ENCODE measurements at places on chromosomes 7 and 10.
A peak's percentile ranks its signal among the peaks of the same experiment; 100 is the strongest.

DNA sequence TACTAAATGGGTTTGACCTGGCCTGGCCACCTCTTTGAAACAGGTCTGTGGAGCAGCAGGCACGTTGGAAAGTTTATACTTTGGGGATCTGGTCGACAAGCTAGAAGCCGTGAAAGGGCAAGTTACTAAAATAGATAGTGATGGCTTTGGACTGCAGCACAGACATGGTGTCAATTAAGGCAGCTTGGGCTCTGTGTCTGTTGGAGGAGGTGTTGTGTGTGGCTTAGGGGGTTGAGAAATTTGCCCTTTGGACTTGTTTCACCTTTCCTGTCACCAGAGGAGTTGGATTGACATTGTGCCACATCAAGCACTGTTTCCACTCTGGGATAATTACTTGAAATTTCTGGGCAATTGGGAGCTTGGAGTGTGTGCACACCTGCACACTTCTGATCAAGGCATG lies 251.8 kb upstream of the MKI67 start:
- DNase-seq, result peak; percentile 65

GRCh38 chr10:119562097-119562496 lies 19.6 kb upstream of the RGS10 start:
- DNase-seq, result no peak

DNA sequence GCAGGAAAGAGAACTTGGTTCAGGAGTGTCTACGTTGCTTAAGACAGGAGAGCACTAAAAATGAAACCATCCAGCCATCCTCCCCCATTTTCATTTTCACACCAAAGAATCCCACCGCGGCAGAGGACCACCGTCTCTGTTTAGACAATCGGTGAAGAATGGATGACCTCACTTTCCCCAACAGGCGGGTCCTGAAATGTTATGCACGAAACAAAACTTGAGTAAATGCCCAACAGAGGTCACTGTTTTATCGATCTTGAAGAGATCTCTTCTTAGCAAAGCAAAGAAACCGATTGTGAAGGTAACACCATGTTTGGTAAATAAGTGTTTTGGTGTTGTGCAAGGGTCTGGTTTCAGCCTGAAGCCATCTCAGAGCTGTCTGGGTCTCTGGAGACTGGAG lies 1.4 kb upstream of the IL6 start:
- DNase-seq, result no peak

DNA sequence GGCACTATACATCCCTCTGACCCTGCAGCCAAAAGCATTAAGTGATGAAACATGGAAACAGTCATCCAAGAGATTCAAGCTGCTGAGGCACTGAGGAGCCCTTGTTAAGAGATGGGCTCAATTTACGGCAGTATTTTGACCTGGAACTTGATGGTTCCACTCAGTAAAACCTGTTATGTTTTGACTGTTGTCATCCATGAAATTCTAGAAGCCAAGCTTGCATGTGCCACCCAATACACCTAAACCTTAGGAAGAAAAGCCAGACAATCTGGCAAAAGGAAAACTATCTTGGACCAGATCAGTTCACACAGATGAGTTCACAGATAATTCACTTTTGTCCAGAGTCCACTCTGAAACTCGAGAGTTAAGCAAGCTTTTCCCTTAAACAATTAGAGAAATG lies 53.2 kb downstream of the ICA1 start:
- DNase-seq, result no peak

DNA sequence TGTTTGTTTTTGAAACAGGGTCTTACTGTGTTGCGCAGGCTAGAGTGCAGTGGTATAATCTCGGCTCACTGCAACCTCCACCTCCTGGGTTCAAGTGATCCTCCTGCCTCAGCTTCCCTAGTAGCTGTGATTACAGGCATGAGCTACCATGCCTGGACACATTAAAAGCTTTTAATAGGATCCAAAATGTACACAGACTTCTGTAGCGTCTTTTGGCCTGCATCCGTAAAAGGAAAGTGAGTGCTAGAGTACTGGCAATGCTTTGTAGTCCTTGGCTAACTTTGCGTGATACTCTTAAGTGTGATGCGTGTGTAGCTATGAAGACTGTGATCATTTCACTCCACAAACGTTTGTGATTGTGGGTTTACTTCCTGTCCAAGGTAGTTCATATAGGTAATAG lies 13.3 kb downstream of the ZRANB1 start:
- no peak for DNase-seq

- no peak for DNase-seq
These were observed 125.3 kb upstream of the CCDC6 start for GRCh38 chr10:60031664-60032063.

- DNase-seq, result no peak
These were observed 58.1 kb upstream of the ST8SIA6 start for GRCh38 chr10:17512341-17513001.

DNA sequence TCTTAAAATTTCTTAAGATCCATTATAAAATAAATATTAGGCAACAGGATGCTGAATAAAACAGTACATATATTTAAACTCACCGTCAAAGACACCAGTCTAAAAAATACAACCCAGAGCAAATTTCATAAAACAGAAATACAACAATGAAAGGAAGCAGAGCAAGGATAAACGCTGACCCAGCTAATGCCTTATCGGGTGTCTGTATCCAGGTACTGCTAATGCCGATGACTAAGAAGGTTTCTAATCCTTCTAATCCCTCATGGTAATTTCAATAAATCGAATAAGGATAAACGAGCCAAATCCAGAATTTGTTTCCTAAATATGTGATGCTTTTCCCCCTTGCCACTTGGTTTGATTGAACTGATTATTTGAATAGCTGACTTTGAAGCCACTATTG lies 1.7 kb downstream of the HYCC1 start:
- no peak for DNase-seq

GRCh38 chr10:44341886-44342285 lies 43.0 kb downstream of the CXCL12 start:
- peak; percentile 24 for DNase-seq

- no peak for DNase-seq
These were observed 35.6 kb downstream of the SRPK2 start for GRCh38 chr7:105352901-105353668.

GRCh38 chr7:137418841-137419240 lies 75.3 kb upstream of the PTN start:
- no peak for DNase-seq

DNA sequence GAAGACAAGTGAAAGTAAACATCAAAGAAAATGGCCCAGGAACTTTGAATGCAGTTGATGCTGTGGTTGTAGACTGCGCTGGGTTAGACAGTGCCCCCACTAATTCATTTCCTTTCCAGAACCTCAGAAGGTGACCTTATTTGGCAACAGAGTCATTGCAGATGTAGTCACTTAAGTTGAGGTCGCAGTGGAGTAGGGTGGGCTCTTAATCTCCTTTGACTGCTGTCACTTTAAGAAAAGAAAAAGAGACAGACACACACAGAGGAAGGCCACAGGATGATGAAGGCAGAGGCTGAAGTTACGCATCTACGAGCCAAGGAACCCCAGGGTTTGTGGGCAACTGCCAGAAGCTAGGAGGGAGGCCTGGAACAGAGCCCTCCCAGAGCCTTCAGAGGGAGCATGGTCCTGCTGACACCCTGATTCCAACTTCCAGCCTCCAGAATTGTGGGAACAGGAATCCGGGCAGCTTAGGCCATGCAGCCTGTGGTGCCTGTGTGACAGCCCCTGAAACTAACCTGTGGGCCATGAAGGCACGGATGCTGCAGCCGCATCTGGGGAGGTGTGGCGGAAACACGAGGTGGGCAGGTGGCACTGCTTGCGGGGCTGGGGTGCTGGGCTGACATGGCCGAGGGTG lies 107.6 kb downstream of the PRKAG2 start:
- DNase-seq, result no peak

GRCh38 chr10:86349474-86349873 lies 17.1 kb downstream of the GRID1 start:
- no peak for DNase-seq

- DNase-seq, result no peak
These were observed 23.5 kb upstream of the FAM180A start for GRCh38 chr7:135771961-135772638.
